Large intestine (tissue), 12 donors: ENCODE measurements at places on chromosomes 11 and 22.

- peak; percentile 90 for DNase-seq
Observed at GRCh38 chr11:59144579-59145345, 2.1 kb downstream of the FAM111A start.

GRCh38 chr22:33923660-33924246 lies 3.5 kb upstream of the LARGE1 start:
- peak; percentile 63 for DNase-seq

DNA sequence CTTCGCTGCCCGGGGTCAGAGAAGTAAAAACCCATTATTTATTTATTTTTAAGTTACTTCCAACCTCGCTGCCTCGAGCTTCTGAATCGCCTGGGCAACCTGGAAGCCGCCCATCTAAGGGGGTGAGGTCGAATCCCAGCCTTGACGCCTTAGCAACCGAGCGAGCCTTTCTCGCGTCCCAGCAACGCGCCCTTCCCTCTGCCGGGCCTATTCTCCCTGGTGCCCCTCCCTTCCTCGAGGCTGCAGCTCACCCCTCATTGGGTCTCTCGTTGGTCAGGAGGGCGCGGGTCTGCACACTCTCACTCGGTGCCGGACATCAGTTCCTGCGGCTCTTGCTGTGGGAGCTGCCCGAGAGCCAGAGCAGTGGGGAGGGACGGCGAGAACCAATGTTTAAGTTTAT lies at the start of gene CCDC81:
Gene CCDC81 (plus strand): TSS at position 302 of the 400 bp plus-strand sequence. CDS start 277 bp downstream, outside the sequence.
- no peak for DNase-seq

GRCh38 chr11:117638911-117639543 lies 158.0 kb downstream of the DSCAML1 start:
- no peak for DNase-seq

DNA sequence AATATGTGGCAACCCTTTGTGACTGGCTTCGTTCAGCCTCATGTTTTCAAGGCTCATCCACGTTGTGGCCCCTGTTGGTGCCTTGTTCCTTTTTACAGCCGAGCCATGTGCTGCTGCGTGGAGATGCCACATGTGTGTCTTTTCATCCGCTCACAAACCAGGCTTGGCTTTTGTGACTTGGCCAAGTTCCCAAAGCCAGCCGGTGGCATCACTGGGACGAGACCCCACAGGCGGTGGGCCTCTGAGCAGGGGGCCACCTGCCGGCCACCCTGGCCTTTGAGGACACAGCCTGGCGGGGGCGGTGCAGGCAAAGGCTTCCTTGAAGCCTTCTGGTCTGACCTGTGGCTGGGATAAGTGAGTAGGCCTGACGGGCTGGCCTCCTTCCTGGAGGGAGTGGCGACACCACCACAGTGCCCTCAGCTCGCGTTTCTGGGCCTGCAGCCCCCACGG lies 10.5 kb downstream of the GRK2 start:
- no peak for DNase-seq

DNA sequence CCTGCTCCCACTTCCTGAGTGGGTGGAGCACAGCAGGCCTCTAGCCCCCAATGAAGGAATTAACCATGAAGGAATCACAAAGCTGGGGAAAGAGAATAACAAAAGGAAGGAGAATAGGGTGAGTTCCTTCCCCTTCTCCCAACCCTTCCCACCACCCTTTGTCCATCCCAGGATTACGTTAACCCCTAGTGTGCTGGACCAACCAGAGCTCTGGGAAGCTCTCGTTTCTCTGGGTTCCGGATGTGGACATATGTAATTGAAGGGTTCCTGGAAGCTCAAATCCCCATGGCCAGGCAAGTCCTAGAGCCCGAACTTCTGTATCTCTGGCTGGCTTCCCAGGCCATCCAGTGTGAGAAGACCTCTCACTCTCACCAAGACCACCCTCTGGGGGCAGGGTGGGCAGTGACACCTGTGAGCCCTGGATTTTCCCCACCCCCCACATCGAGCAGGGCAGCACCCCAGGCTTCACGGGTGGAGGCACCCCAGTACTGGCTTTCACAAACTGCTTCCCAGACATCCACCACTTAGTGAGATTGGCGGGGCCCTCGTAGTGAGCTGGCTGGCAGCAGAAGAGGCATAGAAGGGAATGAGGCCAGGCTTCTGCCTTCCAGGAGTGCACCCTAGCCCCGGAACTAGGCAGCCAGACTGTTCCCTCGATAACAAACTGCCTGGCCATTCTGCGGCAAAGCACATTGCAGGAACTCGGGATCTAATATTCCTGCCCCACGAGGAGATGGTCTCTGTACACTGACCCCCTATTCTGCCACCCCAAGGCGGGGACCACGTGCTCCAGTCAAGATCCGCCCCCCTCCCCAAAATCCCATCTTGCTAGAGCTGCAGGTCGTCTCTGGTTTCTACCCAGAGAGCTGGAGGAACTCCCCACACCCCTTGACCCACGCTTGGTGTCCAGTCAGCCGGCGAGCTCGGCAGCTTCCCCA lies 2.1 kb downstream of the NECTIN1 start:
- no peak for DNase-seq

DNA sequence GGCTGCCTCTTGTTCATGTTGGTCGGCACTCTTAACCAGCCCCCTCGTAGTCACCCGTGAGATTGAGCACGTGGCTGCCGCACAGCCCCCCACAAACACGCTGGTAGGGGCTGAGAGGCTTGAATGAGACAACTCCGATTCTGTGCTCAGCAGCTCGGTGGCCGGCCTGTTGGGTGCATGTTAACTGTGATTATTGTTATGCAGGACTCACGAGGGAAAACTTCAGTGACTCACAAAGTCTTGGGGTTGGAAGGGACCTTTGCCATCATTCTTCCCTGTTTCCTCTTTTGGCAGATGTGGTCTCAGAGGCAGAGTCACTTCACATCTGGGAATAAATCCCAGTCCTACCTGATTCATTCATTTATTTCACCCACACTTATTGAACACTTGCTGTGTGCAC lies 75.2 kb downstream of the ADAMTS15 start:
- DNase-seq = no peak

GRCh38 chr11:73137262-73137943 lies 4.7 kb downstream of the FCHSD2 start:
- no peak for DNase-seq

GRCh38 chr11:21912285-21912684 lies 280.6 kb upstream of the ANO5 start:
- no peak for DNase-seq

DNA sequence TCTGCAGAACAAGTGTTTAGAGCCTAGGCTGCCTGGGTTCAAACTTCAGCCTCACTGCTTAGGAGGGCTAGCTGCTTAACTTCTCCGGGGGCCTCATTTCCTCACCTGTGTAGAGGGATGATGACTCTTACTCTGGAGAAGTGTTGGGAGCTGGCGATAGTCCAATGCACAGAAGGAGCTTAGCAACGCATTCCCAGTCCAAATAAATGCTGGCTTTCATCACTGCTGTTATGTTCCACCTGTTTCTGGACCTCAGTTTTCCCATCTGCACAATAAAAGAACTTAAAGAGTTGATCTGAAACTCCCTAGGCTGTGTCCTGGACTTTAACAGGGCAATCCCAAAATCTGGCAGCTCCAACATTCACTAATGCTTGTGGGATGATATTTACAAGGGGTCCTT lies 337.8 kb downstream of the MIAT start:
- DNase-seq = no peak

DNA sequence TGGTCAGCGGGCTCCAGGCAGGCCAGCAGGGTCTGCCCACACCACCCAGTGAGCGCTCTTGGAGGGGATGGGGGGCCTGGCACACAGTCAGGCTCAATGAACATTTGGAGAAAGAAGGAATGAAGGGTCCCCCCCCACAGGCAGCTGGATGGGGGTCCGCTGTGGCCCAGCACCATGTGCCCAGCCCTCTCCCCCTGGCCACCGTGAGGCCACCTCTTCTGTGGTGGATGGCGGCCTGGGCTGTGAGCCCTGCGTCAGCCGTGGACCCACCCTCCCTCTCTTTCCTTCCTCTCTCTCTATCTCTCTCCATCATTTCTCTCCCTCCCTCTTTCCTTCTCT lies 35.1 kb upstream of the MUC5AC start:
- DNase-seq = no peak

DNA sequence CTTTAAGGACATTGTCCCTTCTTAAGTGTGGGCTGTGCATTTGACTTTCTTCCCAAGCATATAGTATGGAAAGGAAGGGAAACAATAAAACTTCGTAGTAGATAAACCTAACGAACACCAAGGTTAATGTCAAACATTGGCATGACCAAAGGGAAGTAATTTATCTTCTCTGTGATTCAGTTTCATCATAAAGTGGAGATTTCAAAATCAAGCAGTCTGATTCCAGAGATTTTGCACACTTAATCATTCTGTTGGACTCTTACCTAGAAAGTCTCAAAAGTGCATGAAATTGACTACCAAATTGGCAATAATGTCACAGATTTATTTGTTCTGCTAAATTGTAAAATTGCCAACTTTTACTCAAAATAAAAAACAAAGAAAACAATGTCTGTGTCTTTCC lies 559.7 kb downstream of the JRKL start:
- no peak for DNase-seq

DNA sequence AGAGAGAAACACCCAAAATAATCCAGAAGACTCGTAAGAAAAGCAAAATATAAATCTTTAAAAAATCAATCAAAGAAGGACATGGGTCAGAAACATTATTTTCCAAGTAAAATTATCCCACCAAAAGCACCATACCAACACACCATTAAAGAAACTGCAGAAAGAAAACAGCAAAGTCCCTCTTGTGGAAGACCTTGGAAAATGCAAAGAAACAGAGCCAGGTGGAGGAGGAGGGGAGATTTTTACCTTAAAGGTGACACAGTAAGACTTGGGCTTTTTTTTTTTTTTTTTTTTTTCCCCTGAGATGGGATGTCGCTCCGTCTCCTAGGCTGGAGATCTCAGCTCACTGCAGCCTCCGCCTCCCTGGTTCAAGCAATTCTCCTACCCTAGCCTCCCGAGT lies 123.8 kb downstream of the LARGE1 start:
- DNase-seq = no peak

DNA sequence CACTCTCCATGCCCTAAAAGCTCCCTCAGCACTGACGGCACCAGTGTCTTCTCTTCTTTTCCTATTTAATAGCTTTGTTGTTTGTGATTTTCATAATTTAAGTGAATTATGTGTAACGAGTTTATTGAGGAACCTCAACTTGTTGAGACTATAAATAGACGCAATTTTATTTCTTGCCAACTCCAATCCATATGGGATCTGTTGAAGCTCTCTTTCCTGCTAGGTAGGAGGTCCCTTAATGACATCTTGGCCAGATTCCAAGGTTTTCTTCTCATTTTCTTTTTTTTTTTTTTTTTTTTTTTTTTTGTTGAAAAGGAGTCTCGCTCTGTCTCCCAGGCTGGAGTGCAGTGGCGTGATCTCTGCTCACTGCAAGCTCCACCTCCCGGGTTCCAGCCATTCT lies 14.2 kb downstream of the RTL6 start:
- DNase-seq = no peak

DNA sequence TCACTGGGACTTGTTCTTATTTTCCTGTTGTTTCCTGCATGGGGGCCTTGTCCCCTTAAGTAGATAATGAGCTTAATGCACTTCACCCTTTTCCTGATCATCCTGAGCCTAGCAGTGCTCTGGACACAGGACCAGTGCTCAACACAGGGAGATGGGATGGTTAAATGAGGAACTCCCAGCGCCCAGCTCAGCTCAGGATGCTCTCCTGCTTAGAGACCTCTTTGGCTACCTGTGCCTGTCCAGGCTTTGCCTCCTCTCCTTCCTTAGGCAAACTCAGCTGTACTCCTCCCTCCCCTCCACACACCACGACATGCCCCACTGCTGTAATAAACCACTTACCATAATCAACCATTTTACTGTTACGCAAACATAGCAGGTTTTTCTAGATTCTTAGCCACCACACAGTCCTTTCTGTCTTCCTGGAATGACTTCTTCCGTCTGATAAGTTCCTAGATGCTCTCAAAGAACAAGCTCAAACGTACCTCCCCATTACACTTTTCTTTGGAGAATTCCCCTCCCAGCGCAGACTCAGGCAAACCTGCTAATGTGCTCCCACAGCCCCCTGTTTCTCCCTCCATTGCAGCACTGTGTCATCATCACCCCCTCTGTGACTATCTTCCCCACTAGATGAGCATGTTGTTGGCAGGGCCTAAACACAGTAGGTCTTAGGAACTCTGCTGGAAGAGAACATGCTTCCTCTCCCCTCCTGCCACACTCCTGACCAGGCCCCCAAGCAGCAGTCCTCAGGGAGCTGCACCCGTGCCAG lies 113.6 kb downstream of the MICAL2 start:
- DNase-seq = peak; percentile 87

GRCh38 chr11:106925245-106925644 lies 93.0 kb downstream of the GUCY1A2 start:
- no peak for DNase-seq

- no peak for DNase-seq
Observed at GRCh38 chr22:25360891-25361645, 141.6 kb downstream of the CRYBB2 start.

DNA sequence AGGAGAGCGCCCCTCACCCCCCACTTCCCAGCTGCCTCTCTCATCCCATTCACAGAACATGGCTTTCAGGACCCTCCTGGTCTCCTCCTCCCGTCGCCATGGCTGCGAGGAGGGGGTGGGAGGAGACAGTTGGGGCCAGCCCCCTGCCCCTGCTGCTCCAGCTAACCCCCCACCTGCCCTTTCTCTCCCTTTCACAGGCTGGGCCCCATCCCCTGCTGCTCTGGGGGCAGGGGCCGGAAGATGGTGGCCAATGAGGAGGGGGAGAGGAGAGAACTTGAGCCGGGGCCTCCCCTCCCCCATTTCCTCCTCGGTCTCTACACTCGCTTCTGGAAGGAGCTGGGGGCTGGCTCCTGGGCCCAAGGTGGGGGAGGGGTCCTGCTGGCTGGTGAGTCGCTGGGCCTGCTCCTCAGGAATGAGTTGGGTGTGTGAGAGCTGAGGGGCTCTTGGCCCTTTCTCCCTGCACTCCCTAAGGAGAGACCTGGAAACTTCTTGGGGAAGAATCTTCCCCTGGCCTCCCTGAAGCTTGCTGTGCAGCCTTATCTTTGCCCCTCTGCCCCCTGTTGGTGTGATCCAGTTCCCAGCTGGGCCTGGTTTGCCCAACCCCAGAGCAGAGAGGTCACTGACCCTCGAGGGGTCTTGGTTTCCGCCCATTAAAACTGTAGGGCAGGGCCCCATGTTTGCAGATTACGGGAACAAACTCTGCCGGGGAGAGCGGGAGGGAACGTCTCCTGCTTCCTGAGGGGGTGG lies 10.2 kb downstream of the YPEL4 start:
- peak; percentile 68 for DNase-seq

- DNase-seq = no peak
Observed at GRCh38 chr22:16699326-16699725, 106.7 kb upstream of the CCT8L2 start.

- DNase-seq = peak; percentile 46
Observed at GRCh38 chr11:86790195-86790725, 10.1 kb upstream of the PRSS23 start.
